ENCODE measurements at places on chromosomes 12 and 14.

- peak; percentile 69 for DNase-seq
Observed at GRCh38 chr12:96208801-96209549, 14.8 kb downstream of the ELK3 start.

GRCh38 chr12:2540535-2540941 is 254.2 kb upstream of the FKBP4 start:
- DNase-seq, result no peak

DNA sequence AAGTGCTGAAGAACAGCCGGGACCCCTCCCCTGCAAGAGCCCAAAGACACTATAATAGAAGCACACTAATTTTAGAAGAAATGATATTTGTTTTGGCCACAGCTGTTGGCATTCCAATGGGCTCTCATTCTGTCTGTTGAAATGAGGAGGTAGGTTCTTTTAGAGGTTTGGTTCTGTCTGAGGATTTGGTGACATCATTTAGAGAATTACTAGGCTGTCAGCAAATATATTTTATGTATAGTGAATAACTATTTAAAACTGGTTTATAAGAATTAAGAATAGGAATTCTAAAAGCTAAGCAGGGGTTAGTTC is 200.7 kb upstream of the SLC38A2 start:
- DNase-seq, result no peak

GRCh38 chr14:106286697-106287290 is 760.4 kb downstream of the TMEM121 start:
- no peak for DNase-seq

GRCh38 chr14:100304825-100305323 is 1.4 kb downstream of the SLC25A29 start:
- DNase-seq, result peak; percentile 45

- no peak for DNase-seq
Observed at GRCh38 chr12:6161124-6161882, 36.8 kb upstream of the VWF start.

DNA sequence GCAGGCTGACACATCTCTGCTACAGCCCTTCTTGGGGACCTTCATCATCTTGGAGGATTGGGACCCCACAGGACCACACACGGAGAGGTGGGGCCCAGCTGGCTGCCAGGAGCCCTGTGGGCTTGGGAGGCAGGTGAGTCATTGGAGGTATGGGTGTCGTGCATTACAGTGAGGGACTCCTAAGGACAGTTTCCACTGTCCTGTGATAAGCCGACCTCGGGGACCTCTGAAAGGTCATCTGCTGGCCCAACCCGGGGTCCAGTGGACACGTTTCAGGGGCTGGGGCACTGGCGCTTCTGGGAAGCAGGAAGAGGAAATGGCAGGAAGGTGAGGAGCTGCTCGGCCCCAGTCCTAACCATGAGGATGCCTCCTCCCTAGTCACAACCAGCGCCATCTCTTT is 238.0 kb downstream of the BCL11B start:
- DNase-seq, result no peak

GRCh38 chr12:92516277-92516600 is 186.6 kb upstream of the PLEKHG7 start:
- DNase-seq, result no peak

GRCh38 chr12:5745251-5745888 is 199.7 kb downstream of the ANO2 start:
- DNase-seq, result peak; percentile 14

DNA sequence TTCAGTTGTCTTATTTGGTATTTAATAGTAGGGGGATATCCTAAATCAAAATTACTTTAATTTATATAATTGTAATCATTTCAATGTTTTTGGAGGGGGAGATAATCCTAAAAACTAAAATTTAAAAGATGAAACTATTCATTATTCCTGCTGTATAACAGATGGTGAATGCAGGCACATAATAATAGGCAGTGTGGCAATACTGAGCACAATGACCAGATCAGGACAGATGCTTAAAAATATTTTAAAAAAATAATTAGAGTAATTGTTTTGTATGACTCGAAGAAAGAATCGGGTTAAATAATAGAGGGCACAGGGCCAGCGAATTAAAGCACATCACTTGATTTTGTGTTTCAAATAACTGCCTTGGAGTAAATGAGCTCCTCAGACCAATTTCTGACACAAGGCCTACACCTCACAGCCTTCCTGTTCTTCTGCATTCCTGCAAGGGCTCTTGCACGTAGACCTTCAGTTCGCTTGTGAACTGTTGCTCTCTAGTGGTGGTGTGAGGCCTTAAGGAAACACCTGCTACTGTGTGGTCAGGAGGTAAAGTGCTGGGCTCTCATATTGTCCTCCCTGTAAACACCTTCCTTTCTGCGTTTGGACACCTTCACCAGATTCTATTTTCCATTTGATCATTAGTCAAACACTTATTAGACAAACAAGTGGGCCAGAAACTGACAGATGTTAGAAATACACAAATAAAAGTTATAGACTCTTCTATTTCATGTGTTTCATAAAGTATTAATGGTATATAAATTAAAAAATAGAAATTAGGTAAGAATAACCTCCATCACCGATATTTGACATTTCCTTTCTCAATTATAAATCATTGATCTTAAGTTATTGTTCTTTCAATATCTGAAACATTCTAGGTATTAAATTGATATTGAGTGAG is 29.3 kb upstream of the KLRF1 start:
- peak; percentile 45 for DNase-seq

GRCh38 chr14:67331368-67332125 is 28.1 kb downstream of the ATP6V1D start:
- DNase-seq, result no peak

GRCh38 chr12:105228494-105228893 is 7.5 kb downstream of the APPL2 start:
- no peak for DNase-seq

DNA sequence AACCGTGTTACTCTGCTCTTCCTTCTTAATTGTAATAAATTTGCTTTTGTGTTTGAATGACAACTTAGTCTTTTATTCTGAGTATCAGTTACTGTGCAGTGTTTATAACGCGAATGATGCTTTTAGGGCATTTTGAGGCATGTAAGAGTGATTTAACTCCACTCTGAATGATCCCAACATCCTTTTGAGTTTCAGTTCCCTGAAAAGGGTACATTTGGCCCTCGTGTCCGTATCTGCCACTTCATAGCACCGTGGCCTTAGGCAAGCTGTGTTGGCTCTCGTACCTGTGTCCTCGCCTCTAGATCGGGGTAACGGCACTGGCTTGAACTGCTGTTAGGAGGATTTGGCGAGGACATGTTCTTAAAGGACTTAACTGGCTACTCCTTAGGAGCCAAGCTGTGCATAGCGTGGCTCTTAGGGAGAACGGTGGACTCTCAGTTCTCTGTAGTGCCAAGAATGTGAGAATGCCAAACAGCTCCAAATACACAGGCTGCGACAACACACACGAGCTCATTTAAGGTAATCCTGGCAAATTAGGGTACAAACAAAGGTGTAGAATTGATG is 92.0 kb downstream of the PPP2R5C start:
- DNase-seq, result no peak

DNA sequence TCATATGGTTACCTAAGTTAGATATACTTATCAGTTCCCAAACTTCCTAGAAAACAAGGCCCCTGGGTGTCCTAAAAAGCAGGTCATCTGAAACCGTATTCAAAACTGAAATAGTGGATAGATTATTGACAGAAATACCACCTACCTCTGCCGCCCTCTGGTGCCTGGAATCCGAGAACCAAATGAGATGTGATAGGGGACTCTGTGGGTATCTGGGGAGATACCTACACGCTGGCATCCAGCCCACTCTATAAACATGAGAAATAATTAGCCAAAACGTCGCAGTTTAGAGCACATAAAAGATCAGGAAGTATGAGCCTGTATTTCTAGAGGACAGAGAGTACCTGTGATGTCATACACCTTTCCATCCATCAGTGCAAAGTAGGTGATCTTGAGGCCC is 4.4 kb downstream of the ORMDL2 start:
- peak; percentile 28 for DNase-seq

DNA sequence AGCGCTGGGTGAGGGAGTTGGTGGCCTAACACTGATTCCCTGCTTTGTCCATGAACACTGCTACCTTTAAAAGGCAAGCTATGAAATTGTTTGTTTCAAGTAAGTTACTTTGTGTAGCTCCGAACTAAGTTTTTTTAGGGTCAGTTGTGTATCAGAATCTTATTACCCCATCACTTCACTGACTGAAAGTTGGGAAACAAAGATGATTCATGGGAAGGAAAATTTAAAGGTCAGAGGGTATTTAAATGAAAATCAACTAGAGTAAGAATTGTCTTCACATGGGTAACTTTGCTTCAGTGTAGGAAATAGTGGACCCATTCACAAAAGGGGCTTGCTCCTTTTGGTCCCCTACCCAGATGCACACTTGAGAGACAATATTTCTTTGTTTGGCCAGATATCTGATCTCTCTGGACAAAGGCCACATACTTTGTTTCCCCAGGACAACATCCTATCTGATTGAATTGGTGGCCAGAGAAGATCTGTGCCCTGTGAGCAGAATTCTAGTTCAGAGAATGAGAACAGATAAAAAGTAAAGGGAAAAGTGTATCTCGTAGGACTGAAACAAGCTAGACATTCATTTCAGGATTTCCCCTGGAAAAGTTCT is 53.5 kb downstream of the RAB35 start:
- no peak for DNase-seq

DNA sequence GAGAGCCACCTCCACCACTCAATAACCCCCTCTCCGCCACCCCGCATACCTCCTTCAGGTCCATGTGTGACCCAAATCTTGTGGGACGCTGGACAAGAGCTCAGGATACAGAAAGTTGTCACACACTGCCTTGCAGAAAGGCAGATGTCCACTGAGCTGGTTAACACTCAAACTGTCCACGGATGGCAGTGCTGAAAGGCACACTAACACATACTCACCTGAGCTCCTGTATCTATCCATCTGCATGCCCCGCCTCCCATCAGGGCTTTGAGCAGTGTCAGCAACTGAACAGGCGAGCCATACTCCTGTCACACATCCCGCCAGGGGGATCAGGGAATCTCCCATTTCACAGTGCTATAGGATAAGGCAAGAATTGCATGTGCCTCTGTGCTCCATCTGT is 642.0 kb downstream of the GALC start:
- no peak for DNase-seq

GRCh38 chr12:131897276-131897675 is 2.9 kb downstream of the ULK1 start:
- no peak for DNase-seq

DNA sequence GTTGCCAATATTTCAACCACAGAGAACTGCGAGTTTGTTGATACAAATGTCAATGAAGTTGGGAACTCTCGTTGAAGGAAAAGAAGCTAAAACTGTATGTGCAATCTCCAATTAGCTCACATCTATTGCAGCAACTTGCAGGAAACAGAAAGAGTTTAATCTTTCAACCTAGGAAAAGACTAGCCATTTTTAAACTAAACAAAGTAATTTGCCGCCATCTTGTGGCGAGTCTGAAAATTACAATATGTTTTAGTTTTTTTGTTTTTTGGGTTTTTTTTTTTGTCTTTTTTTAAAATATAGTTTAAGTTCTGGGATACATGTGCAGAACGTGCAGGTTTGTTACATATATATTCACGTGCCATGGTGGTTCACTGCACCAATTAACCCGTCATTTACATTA is 131.2 kb upstream of the FOXG1 start:
- peak; percentile 56 for DNase-seq

- no peak for DNase-seq
Observed at GRCh38 chr12:44774815-44775411, 101.2 kb downstream of the NELL2 start.

DNA sequence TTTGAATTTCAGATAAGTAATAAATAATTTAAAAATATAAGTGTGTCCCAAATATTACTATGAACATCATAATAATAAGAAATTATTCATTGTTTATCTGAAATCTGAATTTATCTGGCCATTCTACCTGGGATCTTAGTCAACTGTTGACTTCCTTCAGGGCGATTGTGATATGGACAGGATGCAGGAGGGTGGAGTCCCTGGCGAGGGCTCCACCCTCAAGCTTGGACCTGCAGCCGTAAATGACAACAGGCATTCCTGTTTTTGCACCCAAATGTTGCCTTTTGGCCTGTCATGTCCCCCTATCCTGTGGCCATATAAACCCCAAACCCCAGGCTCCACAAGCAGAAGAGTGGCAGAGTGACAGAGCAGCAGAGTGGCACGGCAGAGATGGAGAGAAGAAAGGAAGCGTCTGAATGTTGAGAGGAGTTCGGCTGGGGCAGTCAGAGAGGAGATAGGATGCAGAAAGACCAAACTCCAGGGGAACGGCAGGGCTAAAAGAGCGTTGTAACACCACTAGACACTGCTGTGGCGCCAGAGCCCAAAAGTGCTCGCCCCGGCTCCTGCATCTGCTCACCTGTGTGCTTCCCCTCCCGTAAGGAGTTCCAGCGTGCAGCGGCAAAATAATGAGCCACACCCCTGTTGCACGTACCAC is 39.4 kb upstream of the FUT8 start:
- DNase-seq, result no peak

- no peak for DNase-seq
Observed at GRCh38 chr14:68384881-68385280, 408.0 kb downstream of the ZFP36L1 start.

DNA sequence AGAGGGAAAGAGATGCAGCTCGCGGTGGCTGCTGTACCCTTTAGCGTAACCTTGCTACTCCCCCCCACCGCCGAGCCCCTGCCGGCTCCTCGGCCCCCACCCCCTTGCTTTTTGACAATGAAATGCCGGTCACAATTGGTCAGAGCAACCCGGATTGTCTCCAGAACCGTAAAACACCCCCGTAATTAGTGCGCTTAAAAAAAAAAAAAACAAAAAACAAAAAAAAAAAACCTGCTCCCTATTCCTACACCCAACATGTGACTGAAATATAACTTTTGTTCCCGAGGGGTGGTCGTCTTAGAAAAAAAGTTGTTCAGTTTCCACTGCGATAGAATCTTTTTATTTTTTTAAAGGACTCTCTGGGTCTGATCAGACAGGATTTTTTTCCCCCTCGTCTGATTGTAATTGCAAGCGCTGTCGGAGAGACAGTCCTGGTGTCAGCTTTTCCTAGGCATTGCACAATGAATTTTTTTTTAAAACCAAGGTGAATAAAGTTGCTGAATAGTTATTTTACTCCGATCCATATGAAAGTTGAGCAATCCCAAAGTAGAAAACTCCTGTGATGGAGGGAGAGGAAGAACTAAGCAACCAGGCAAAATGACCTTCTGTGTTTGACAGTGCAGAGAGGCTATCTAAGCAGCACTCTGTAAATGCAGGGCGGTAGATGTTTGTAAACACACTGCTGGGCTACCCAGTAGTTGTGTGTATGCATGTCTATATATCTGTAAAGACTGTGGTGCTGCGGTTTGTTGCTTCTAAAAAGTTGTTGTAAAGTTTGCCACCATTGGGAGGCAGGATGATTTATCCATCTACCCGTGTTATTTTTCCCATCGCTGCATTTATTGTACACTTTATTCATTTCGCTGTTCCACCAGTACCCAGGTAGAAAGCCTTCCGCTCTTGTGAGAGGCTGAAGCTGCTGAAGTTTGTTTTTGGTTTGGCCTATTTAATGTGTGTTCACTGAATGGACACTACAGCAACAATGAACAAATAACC is 1.1 kb downstream of the ETV6 start:
- no peak for DNase-seq

- DNase-seq, result no peak
Observed at GRCh38 chr12:110182281-110182680, 58.1 kb downstream of the IFT81 start.
